Vagina (tissue), 2 donors: ENCODE measurements at places on chromosomes 7 and 10.
A peak's percentile ranks its signal among the peaks of the same experiment; 100 is the strongest.

DNA sequence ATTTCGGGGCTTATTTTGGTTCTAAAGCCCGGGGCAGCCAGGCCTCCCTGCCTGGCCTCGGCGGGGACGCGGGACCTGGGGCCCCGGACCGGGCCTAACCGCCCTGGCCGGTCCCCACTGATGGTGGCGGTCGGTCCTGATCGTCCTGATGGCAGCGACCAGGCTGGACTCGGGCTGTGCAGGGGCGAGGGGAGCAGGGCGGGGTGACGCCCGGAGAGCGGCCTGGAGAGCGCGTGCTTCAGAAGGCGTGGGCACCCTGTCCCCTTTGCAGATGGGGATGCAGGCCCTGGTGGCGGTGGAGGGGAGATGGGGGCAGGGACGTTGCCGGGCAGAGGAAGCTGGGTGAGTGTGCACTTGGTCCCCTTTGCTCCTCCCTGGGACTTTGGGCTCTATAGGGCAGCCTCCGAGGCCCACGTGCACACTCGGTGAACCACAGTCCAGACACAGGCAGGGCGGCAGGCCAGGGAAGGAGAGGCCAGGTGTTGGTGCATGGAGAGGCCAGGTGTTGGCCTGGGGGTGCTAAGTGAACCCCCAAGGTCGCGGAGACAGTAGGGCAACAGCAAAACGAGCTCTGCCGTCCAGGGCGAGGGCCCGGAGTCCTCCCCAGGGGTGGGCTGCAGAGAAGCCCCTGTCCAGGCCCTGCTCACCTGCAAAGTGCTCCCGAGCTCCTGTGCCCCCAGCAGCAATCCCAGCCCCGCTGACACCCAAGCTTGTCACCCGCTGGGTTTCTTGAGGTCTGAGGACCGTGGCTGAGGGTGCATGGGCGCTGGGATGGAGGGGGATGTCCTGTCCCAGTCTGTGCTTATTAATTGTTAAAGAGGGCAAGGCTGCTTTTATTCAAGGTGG, 42.4 kb upstream of the FAM20C start:
- peak overlapping the region; percentile 44 for H3K4me3 ChIP-seq
- no peak for DNase-seq
- H3K4me1 ChIP-seq: peaks cover 10% of the 10 kb centered on the region
- peak overlapping the region; percentile 95 for H3K27ac ChIP-seq

- H3K4me1 ChIP-seq: no peaks in the 10 kb centered on the region
- H3K27ac ChIP-seq: no peak overlapping the region
Measured at GRCh38 chr10:72913287-72913686, 19.7 kb downstream of the OIT3 start.

DNA sequence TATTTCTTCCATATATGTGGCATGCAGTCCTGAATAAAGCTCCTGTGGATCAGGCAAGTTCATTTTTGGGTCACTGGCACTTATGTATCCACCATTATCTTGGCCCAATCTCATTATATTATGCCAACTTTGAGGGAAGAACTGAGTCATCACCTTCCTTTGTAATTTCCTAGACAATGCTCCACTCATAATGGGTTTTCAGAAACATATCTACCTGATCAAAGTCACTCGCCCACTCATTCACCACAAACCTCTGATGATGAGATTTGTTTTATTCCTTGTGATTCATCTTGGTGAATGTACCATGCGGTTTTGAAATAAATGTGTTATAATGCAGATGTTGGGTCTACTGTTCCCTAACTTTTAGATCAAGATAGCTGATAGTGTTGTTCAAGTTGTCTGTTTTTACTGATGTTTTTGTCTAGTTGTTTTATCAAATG, 525.8 kb downstream of the KIF20B start:
- no peak for DNase-seq
- H3K27ac ChIP-seq: no peak overlapping the region
- no peaks in the 10 kb centered on the region for H3K36me3 ChIP-seq
- no peaks in the 10 kb centered on the region for H3K27me3 ChIP-seq
- no peaks in the 10 kb centered on the region for H3K4me1 ChIP-seq

DNA sequence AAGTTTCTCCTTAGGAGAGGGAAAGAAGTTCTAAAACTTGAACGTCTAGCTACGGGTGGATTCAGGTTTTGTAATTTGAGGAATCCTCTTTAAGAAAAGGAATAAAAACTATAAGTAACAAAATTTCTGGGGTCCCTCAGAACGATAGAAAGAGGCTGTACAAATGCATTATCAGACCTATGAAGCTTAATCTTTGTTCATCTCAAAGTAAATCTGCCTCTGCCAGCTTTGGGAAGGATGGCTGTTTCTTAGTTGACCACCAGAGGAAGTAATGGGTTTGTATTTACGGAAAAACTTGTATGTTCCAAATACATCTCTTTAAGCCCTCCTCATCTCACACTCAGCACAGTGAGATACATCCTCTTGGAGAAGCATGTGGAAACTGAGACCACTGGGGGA, 864 bp downstream of the PSTK start:
- no peaks in the 10 kb centered on the region for H3K36me3 ChIP-seq
- DNase-seq: no peak
- peak overlapping the region; percentile 76 for H3K4me3 ChIP-seq

DNA sequence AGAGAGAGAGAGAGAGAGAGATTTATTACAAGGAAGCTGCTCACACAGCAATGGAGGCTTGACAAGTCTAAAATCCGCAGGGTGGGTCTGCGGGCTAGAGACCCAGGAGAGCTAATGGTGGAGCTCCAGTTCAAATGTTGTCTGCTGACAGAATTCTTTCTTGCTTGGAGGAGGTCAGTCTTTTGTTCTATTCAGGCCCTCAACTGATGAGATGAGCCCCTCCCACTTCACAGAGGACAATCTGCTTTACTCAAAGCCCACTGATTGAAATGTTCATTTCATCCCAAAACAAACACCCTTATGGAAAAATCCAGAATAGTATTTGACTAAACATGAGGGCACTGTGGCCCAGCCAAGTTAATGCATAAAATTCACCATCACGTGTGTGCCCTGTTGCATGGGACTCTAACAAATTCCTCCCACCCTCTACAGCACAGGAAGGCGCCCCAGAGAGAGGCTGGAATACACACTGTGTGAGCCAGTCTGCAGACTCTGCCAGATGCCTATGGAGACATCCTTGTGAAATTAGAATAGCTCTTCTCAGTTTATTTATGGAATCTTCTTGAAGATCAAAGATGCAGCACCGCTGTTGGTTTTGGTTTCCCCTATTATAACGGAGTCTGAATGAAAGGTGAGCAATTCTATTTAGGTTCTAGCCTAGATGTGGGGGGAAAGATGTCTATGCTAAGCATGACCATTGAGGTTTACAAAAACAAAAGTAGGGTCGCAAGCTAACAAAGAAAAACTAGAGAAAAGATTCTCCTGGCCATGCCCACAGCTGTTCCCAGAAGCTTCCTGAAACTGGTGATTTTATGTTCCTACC, 123.0 kb upstream of the SFMBT2 start:
- no peaks in the 10 kb centered on the region for H3K27me3 ChIP-seq
- H3K36me3 ChIP-seq: no peaks in the 10 kb centered on the region
- H3K27ac ChIP-seq: no peak overlapping the region
- no peak overlapping the region for H3K4me3 ChIP-seq
- no peak for DNase-seq

DNA sequence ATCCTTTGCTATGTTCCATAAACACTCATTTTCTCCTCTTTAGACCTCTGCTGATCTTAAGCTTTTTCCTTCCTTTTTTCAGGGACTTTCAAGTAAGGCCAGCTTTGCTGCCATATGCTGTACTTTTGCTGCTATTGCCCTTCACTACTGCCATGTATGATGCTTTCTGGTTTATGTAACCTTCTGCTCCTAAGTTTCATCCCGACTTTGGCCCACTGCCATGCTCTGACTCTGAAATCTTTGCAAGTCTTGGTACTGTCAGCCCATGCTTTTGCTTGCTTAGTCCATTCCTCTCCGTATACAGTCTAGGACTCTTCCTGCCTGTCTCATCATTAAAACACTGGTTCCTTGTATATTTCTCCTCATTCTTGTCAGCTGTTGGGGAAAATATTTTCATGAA, 152.4 kb downstream of the RNF133 start:
- no peak overlapping the region for H3K27ac ChIP-seq
- H3K36me3 ChIP-seq: no peaks in the 10 kb centered on the region
- H3K4me3 ChIP-seq: no peak overlapping the region
- H3K27me3 ChIP-seq: no peaks in the 10 kb centered on the region

DNA sequence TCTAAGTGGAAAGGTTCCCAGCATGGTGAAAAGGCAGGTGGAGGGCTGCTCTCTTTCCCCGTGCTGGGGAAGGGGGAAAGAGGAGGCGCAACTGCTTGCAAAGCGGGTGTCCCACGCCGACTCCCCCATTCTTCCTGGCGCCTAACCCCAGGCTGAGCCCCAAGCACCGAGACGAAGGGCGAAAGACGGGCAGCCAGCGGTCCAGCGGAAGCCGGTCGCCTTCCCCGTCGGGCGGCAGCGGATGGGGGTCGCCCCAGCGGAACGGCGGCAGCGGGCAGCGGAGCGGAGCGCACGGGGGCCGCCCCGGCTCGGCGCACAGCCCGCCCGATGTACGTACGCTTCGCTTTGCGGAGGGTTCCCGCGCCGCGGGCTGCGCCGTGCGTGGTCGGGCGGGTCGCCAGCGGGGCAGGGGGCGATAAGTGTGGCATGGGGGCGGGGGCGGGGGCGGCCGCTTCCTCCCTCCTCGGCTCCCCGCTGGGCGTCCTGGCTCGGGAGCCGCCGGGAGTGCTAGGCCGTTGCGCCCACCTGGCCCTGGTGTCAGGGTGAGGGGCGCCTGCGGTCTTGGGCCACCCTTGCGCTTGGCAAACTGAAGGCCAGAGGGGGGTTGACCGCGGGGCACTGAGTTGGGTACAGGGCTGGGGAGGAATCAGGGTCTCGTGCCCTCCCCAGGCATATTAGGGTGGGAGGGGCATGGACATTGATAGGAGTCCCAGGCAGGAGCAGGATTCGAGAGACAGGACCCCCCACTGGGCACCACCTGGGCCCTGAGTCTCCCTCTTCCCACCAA, 35.2 kb upstream of the HSPB1 start:
- no peak for DNase-seq
- H3K27ac ChIP-seq: no peak overlapping the region
- peaks cover 17% of the 10 kb centered on the region for H3K4me1 ChIP-seq
- peak overlapping the region; percentile 22 for H3K4me3 ChIP-seq

GRCh38 chr10:72736176-72736827, 44.4 kb downstream of the MCU start:
- H3K4me3 ChIP-seq: no peak overlapping the region
- H3K36me3 ChIP-seq: no peaks in the 10 kb centered on the region
- H3K4me1 ChIP-seq: peaks cover 30% of the 10 kb centered on the region

- DNase-seq: no peak
- no peaks in the 10 kb centered on the region for H3K27me3 ChIP-seq
- H3K27ac ChIP-seq: no peak overlapping the region
- H3K36me3 ChIP-seq: no peaks in the 10 kb centered on the region
- H3K4me1 ChIP-seq: no peaks in the 10 kb centered on the region
Measured at GRCh38 chr10:19749185-19749729, 67.0 kb upstream of the PLXDC2 start.

GRCh38 chr10:120511165-120511564, 54.1 kb downstream of the PLPP4 start:
- H3K4me1 ChIP-seq: no peaks in the 10 kb centered on the region
- no peaks in the 10 kb centered on the region for H3K27me3 ChIP-seq
- no peak for DNase-seq
- no peak overlapping the region for H3K4me3 ChIP-seq
- H3K27ac ChIP-seq: no peak overlapping the region

- H3K27ac ChIP-seq: no peak overlapping the region
- H3K4me3 ChIP-seq: no peak overlapping the region
- no peak for DNase-seq
- no peaks in the 10 kb centered on the region for H3K27me3 ChIP-seq
- no peaks in the 10 kb centered on the region for H3K36me3 ChIP-seq
Measured at GRCh38 chr7:149817301-149817771, 20.8 kb upstream of the ZNF862 start.

GRCh38 chr7:112819536-112819935, 29.3 kb upstream of the TMEM168 start:
- H3K4me1 ChIP-seq: no peaks in the 10 kb centered on the region
- no peak overlapping the region for H3K27ac ChIP-seq
- no peak overlapping the region for H3K4me3 ChIP-seq
- no peaks in the 10 kb centered on the region for H3K27me3 ChIP-seq
- no peaks in the 10 kb centered on the region for H3K36me3 ChIP-seq
- no peak for DNase-seq

GRCh38 chr10:73959484-73960243, 38.3 kb upstream of the VCL start:
- H3K27ac ChIP-seq: no peak overlapping the region
- H3K27me3 ChIP-seq: no peaks in the 10 kb centered on the region
- no peak overlapping the region for H3K4me3 ChIP-seq

GRCh38 chr10:112778579-112778978, 171.5 kb upstream of the TCF7L2 start:
- H3K4me1 ChIP-seq: peaks cover 11% of the 10 kb centered on the region
- H3K4me3 ChIP-seq: no peak overlapping the region
- H3K27ac ChIP-seq: no peak overlapping the region

DNA sequence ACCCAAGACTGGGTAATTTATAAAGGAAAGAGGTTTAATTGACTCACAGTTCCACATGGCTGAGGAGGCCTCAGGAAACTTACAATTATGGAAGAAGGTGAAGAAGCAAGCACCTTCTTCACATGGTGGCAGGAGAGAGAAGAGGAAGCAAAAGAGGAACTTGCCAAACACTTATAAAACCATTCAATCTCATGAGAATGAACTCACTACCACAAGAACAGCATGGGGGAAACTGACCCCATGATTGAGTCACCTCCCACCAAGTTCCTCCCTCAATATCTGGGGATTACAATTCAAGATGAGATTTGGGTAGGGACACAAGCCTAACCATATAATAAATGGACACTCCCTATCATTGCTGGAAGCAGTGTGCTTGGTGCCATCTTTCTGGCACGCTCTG, 506.3 kb downstream of the CALN1 start:
- H3K36me3 ChIP-seq: no peaks in the 10 kb centered on the region
- H3K4me3 ChIP-seq: no peak overlapping the region
- H3K27ac ChIP-seq: no peak overlapping the region
- no peaks in the 10 kb centered on the region for H3K27me3 ChIP-seq
- H3K4me1 ChIP-seq: no peaks in the 10 kb centered on the region
- DNase-seq: no peak

DNA sequence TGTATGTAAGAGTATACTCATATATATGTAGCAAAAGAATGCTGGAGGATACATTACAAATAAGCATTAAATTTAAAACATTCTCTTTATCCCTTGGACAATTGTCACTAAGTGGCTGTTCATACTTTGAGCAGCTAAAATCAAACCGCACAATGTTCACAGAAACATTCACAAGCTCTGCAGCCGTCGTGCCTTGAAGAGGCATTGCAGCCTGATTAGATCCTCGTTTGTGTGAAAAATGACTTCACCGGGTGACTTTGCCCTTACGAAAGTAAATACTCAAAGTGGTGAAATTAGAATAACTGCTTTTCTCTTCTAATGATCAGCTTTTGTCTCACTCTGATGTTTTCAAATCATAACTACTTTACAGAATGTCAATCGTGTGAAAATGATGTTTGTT, 319.0 kb downstream of the GFRA1 start:
- no peak overlapping the region for H3K27ac ChIP-seq
- DNase-seq: no peak
- no peaks in the 10 kb centered on the region for H3K4me1 ChIP-seq
- no peaks in the 10 kb centered on the region for H3K27me3 ChIP-seq

- H3K36me3 ChIP-seq: no peaks in the 10 kb centered on the region
- H3K4me1 ChIP-seq: no peaks in the 10 kb centered on the region
- no peak for DNase-seq
- no peak overlapping the region for H3K27ac ChIP-seq
- no peaks in the 10 kb centered on the region for H3K27me3 ChIP-seq
Measured at GRCh38 chr10:117677239-117677638, 134.7 kb downstream of the EMX2 start.

GRCh38 chr10:364267-364775, 229.1 kb downstream of the ZMYND11 start:
- H3K27ac ChIP-seq: no peak overlapping the region
- no peaks in the 10 kb centered on the region for H3K4me1 ChIP-seq
- no peak overlapping the region for H3K4me3 ChIP-seq
- DNase-seq: no peak
- H3K36me3 ChIP-seq: peaks cover 37% of the 10 kb centered on the region
